ENCODE measurements at places on chromosomes 7 and 10.

DNA sequence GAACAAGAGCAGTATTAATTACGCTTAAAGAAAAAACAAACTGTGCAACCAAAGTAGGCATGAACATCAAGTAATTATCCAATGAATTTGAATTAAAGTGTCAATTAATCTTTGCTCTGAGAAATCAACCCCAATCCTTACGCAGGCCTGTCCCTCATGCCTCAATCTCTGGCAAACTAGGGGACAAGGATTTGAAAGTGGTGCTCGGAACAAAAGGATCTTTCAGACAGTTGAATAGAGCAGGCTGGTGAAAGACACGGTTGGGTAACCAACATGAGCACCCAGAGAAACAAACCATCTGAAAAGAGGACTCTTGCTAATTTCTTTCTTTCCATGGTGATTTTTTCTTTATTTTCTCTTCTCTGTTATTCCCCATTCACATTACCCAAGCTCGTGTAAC is 203.5 kb upstream of the PHF14 start:
- no peak for DNase-seq

GRCh38 chr10:102595897-102596296 is 48.4 kb upstream of the TRIM8 start:
- no peak for DNase-seq

DNA sequence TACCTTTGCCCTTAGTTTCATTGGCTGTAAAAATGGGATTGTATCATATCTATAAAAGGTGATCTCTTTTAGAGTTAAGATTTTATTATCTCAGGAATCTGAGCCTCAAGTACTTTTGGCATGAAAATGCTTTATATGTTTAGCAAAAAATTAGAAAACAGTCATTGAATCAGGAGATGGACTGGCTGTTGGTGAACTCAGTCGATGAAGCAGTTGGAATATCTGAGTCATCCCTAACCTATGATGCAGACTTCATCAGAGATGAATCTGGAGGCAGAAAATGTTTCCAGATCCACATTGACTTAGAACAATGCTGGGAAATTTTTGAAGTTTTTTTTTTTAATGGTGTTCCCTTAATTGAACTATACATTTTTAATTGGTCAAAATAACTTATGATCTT is 228.5 kb downstream of the SLC25A13 start:
- DNase-seq, result no peak

DNA sequence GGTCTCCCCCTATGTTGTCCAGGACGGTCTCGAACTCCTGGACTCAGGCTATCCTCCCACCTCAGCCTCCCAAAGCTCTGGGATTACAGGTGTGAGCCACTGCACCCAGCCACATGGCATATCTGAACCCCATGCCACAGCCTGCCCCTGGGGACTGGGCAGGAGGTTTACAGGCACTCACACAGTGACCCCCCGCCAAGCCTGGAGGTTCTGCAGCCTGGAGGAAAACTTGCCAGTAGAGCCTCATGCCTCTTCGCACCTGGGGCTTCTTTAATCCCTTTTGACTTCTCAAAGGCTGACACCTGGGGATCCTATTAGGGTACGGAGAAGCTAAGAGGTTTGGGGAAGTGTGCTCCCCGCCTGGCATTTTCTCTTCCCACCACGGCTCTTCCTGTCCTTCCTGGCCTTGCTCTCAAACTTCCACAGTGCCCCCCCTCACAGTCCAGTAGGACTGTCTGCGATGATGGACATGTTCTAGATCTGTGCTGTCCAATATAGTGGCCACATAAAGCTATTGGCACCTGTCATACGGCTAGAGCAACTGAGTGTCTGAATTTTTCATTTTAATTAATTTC is 11.4 kb upstream of the KCP start:
- DNase-seq, result no peak

- no peak for DNase-seq
Observed at GRCh38 chr7:12570168-12570533, 369 bp upstream of the SCIN start.

DNA sequence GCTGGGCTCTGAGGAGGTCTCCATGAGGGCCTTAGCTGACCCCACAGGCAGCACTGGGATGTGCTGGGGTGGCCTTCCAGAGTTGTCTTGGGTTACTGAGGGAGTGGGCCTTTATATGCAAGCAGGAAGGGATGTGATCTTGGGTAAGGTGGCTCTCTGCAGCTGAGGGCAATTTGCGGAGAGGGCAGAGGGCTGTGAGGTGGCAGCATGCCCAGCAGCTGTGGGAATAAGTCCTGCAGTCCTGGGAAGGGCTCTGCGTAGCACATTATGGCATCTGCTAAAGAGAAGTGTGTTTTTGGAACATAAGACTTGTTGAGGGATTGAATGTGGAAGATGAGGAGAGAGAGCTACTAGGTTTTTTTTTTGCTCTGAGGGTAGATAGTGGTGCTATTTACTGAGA is 99.6 kb upstream of the KMT2E start:
- DNase-seq, result no peak

- no peak for DNase-seq
Observed at GRCh38 chr7:88276605-88277153, 30.0 kb downstream of the STEAP4 start.

DNA sequence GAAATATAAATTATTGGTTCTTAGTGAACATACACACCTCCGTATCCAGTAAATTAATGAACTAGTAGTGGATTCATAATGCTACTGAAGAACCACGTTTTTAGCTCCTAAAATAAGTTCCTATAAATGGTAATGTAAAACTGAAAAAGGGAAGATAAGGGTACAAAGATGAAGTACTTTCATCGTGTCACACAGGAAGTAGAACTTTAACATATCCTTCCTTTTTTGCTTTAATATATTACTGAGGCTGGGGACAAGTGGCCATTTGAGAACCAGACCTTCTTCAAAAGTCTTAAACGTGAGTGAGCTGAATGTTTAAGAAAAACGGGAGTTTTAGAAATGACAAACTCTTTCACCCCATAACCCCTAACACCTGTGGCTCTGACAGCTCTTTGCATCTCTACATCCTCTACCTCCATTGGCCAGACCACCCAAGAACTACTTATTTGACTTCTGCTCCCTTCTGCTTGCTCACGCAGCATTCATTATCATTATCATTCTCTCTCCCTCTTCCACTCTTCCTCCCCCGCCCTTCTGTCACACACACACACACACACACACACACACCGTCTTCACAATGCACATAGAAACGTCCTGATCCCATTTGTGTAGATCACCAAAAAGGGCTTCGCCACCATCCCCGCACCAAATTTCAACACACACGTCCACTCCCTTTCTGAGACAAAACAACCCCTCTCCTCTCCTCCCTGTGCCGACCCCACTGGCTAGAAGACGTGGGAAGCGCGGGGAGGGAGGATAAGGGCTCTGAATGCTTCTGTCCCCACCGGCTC is 677 bp downstream of the SKAP2 start:
- DNase-seq, result no peak

GRCh38 chr10:102413053-102413705 is 5.4 kb downstream of the PSD start:
- DNase-seq, result no peak

DNA sequence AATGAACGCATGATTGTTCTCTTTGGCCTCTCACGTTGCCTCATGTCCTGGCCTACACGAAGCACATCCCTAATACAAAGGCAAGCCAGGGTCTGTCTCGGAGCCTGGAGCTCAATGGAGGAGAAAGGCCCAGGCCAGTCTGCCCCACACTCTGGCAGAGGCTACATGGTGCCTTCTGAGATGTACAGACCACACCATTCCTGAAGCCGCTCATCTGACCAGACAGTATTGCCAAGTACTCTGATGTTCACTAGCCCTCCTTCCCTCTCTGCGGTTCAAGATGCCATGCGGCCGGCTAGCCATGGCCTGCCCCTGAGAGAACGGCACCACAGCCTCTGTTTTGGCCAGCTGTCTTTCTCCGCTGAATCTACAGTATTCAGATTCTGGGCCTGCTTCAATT is 5.9 kb downstream of the BNIP3 start:
- no peak for DNase-seq

DNA sequence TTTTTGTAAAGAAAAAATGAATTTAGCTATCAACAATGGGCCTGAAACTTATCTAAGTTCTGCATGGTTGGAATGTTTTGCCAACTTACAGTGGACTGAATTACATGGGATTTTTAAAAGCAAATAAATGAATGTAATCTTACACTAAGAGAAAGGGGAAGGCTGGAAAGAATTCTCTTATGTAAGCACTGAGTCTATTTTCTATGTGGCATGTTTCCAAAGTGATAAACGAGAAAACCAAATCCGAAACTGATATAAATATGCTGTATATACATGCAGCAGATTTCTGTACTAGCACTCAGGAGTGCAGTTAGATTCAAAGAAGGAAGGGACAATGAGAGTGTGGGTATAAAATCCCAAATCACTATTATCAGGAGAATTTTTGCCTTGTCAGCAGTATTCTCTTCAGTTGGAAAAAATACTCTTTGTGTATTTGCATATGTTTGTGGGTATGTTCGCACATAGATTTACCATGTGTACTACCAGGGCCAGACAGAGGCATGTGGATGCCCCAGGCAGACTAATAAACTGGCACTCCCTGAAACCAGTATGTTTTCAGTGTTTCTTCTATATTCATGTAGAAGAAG is 334.3 kb upstream of the SEMA3D start:
- DNase-seq, result no peak

DNA sequence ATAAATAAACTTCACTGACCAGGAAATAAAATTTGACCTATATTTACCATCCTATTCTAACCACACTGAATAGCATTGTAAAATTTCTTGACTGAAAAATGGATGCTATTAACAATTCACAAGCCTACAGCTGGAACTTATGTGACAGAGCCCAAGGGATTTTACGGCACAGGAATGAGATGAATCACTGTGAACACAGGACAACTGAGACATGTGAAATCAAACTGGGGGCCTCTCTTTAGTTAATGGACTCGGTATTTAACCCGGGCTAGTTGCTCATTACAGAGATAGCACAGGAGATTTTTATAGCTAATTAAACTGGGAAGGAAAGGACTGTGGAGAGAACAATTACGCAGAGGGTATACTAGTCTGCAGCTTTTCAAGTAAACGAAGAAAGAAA is 100.6 kb downstream of the MICU1 start:
- no peak for DNase-seq

GRCh38 chr10:48199580-48200377 is 74.7 kb downstream of the FRMPD2 start:
- no peak for DNase-seq

DNA sequence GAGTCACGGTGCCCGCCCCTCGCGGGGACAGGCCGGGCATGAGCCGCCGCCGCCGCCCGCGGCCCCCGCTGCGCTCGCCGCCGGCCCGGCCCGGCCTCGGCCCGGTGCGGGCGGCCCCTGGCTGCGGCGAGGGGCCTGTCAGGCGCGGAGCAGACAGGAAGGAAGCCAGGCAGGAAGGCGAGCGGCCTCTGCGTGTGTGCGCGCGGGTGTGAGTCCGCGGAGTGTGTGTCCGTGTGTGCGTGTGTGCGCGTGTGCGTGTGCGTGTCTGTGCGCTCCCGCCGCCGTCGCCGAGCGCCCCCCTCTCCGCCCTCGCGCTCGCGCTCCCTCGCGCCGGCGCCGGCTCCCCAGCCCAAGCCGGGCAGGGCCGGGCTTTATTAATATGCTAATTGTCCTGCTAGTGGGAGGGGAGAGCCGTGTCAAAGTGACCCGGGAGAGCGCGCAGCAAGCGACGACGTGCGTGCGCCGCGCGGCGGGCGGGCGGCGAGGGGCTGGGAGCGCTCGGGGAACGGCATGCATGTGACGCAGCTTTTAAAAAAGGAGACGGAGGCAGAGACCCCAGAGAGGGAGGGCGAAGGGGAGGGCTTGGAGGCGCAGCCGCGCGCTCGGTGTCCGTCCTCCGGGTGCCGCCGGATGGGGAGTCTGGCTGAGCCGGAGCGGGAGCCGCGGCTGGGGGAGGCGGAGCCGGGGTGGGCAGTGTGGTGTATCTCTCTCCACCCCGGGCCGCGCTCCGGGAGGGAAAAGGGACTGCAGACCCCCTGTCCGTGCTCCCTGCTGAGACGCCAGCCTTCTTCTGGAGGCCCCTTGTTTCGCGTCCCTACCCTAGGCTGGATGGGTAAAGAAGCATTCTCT is at the start of gene LDB1:
Gene LDB1, minus strand, starts transcription at position 227 of the 849 bp plus-strand sequence. CDS start 258 bp downstream, outside the sequence.
- peak; percentile 88 for DNase-seq

DNA sequence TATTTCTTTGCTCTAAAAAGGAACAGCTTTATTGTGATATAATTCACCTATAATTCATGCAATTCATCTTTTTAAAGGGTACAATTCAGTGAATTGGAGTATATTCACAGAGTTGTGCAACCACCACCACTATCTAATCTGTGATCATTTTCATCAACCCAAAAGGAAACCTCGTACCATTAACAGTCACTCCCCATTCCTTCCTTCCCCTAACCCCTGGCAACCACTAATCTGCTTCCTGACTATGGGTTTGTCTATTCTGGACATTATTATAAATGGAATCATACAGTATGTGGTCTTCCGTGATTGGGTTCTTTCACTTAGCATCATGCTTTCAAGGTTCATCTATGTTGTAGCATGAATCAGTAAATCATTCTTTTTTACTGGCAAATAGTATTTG is 52.3 kb downstream of the MKI67 start:
- DNase-seq, result no peak

GRCh38 chr10:68118657-68119056 is 9.4 kb downstream of the MYPN start:
- DNase-seq, result no peak

GRCh38 chr10:30893208-30893607 is 138.5 kb downstream of the ZNF438 start:
- no peak for DNase-seq

GRCh38 chr7:27202018-27202861 is 2.3 kb upstream of the HOXA13 start:
- no peak for DNase-seq

DNA sequence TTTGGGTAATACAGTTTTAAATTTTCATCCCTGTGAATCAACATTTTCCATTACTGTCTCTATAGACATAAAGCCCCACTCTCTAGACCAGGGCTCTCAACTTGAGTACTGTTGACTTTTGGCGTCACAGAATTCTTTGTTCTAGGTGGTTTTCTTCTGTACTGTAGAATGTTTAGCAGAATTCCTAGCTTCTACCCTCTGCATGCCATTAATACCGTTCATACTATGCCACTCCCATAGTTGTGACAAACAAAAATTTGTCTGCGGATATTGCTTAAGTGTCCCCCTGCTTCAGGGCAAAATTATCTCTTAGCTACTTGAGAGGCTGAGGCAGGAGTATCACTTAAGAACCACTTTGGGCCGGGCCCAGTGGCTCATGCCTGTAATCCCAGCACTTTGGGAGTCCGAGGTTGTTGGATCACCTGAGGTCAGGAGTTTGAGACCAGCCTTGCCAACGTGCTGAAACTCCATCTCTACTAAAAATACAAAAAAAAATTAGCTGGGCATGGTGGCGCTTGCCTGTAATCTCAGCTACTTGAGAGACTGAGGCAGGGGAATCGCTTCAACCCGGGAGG is 57.3 kb upstream of the NRG3 start:
- DNase-seq, result no peak
